ENCODE measurements at places on chromosomes 12 and 14. TPM values are rescaled to one million over a fixed set of nuclear protein-coding genes. Genes with fewer than 3 reads are reported as not detected.

SYT1 gene
- total RNA-seq: 0.22 TPM

SMARCC2 gene
- total RNA-seq: 34.0 TPM

IFNG-AS1 gene
- total RNA-seq: not detected

PNN gene
- 25.0 TPM for total RNA-seq

IL23A gene
- 1.1 TPM for total RNA-seq

BEGAIN gene
- total RNA-seq: 9.1 TPM

GALNT9 gene
- total RNA-seq: not detected

- no peak for DNase-seq
- H3K36me3 ChIP-seq: no peaks in the 10 kb centered on the region
- H3K27me3 ChIP-seq: no peaks in the 10 kb centered on the region
- H3K4me1 ChIP-seq: no peaks in the 10 kb centered on the region
- no peak overlapping the region for H3K27ac ChIP-seq
Observed at GRCh38 chr12:2751686-2752085, 43.1 kb upstream of the FKBP4 start.

DNA sequence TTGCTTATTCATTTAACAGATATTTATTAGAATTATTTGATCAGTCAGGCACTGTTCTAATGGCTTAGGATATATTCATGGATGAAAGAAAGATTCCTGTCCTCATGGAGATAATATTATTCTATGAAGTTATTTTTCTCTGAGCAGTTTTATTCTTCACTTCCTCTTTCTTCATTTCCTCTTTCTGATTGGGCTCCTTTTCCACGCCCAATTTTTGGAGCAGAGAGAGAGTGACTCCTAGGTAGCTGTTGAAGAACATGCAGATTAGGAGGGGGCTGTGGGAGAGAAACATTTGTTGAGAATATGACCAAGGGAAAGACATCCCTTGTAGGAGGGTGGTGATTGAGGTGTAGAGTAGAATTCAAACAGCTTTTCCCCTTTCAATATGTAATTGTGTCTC lies 6.0 kb upstream of the YARS2 start:
- H3K27me3 ChIP-seq: no peaks in the 10 kb centered on the region
- H3K4me1 ChIP-seq: no peaks in the 10 kb centered on the region
- H3K27ac ChIP-seq: no peak overlapping the region
- H3K4me3 ChIP-seq: no peak overlapping the region

DNA sequence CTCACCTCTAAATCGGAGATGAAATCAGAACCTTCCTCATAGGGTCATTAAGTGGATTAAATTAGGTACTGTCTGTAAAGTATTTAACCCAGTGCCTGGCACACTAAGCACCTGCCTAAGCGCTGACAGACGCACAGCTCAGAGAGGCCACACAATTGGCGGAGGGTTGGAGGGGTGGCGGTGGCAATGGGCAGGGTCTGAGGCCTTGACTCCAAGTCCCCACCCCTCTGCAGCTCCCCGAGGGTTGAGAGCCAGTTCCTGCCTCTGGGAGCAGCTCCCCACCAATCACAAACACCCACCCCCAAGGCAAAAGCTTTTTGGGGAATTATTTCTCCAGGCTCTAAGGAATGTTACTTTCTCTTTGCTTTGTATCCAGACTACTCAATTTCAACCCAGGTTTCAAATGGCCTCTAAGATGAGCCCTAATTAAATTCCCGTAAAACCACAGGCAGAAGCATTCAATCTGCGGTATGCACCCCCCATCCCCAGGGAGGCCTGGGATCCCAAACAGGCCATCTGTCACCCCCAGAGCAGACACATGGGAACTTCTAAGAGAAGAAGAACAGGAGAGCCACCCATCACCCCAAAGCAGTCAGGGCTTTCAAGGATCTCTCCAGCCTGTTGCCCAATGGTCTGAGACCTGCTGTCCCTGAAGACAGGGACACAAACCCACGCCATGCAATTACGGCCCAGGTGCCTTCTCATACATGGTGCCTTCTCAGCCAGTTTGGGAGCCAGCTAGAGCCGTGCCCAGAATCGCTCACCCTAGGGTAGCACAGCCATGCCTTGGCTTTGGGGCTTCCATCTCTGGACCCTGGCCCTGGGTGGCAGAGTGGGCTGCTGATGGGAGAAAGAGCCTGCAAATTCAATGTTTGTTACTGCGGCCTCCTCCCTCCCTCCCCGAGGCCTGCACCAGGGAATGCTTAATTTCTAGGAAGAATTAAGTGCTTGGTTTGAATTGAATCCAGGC lies 66.1 kb downstream of the CHGA start:
- no peaks in the 10 kb centered on the region for H3K27me3 ChIP-seq
- H3K27ac ChIP-seq: no peak overlapping the region
- no peaks in the 10 kb centered on the region for H3K36me3 ChIP-seq
- DNase-seq: no peak
- no peak overlapping the region for H3K4me3 ChIP-seq

GRCh38 chr14:68942296-68943035 lies 36.6 kb downstream of the ACTN1 start:
- peaks cover 39% of the 10 kb centered on the region for H3K4me1 ChIP-seq
- no peak overlapping the region for H3K4me3 ChIP-seq
- no peaks in the 10 kb centered on the region for H3K36me3 ChIP-seq
- H3K27me3 ChIP-seq: no peaks in the 10 kb centered on the region
- peak overlapping the region; percentile 28 for H3K27ac ChIP-seq
- DNase-seq: no peak

- no peaks in the 10 kb centered on the region for H3K4me1 ChIP-seq
- no peak overlapping the region for H3K4me3 ChIP-seq
- H3K27ac ChIP-seq: no peak overlapping the region
- no peak for DNase-seq
- no peaks in the 10 kb centered on the region for H3K36me3 ChIP-seq
Observed at GRCh38 chr12:70185301-70185700, 57.9 kb upstream of the CNOT2 start.

DNA sequence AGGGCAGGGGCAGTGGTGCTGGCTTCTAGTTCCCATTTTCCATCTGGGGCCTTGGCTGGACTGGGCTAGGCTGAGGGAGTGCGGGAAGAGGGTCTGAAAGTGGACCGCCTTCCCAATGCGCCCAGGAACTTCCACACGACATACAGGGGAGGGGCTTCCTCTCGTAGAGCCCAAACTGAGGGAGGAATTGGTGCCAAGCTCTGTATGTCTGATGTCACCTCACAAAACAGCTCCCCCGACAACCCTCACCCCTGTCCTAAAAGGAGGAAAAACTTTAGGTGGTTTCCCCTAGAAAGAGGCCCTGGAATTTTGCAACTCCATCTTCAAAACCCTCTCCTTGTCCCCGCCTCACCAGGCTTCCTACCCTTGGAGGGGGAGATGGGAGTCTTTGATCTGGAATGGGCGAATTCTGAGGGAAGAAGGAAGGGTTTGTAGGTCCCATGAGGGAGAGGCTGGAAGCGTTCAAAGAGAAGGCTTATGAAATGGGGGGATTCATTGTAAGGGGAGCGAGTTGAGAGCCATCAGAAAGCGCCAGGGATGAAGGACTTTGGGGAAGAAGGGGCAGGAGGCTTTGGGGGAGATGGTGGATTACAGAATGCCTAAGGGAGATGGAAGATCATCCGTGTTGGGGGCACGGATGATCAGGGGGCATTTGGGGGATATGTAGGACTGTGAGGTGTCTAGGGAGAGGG lies 844 bp downstream of the GLTP start:
- no peaks in the 10 kb centered on the region for H3K27me3 ChIP-seq
- peak overlapping the region; percentile 62 for H3K27ac ChIP-seq
- H3K4me3 ChIP-seq: peak overlapping the region; percentile 55
- H3K4me1 ChIP-seq: peaks cover 7% of the 10 kb centered on the region
- no peaks in the 10 kb centered on the region for H3K36me3 ChIP-seq

- no peaks in the 10 kb centered on the region for H3K4me1 ChIP-seq
- peaks cover 41% of the 10 kb centered on the region for H3K36me3 ChIP-seq
- H3K27me3 ChIP-seq: no peaks in the 10 kb centered on the region
- H3K27ac ChIP-seq: no peak overlapping the region
Observed at GRCh38 chr12:110028323-110028722, 20.0 kb downstream of the C12orf76 start.

- H3K36me3 ChIP-seq: no peaks in the 10 kb centered on the region
- H3K27me3 ChIP-seq: peaks cover 8% of the 10 kb centered on the region
- H3K4me3 ChIP-seq: no peak overlapping the region
Observed at GRCh38 chr12:52715416-52715815, 12.1 kb upstream of the KRT77 start.

GRCh38 chr14:89036371-89036770 lies 211.9 kb downstream of the TTC8 start:
- H3K4me1 ChIP-seq: peaks cover 5% of the 10 kb centered on the region
- no peak overlapping the region for H3K4me3 ChIP-seq
- H3K27ac ChIP-seq: no peak overlapping the region
- H3K27me3 ChIP-seq: no peaks in the 10 kb centered on the region
- no peaks in the 10 kb centered on the region for H3K36me3 ChIP-seq
- no peak for DNase-seq

DNA sequence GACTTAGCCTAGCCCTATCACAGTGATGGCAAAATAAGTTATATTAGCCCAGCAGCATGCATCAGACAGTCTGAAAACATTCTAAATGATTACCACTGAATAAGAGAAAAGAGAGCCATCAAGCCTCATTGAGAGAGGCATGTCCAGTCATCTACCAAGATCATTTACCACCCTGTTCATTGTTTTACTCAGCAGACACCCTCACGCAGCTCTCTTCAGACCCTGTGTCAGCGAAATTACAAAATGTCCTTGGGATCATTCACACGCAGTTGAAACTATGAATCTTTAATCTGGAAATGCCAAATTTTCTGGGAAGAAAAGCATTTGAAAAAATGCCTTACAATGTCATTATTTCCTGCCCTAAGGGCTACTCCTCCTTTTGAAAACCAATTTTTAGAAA lies 89.5 kb downstream of the PTPRO start:
- no peak overlapping the region for H3K4me3 ChIP-seq
- no peaks in the 10 kb centered on the region for H3K27me3 ChIP-seq
- no peak overlapping the region for H3K27ac ChIP-seq
- no peaks in the 10 kb centered on the region for H3K4me1 ChIP-seq
- DNase-seq: no peak
- no peaks in the 10 kb centered on the region for H3K36me3 ChIP-seq

GRCh38 chr12:10618338-10618987 lies 5.1 kb upstream of the MAGOHB start:
- H3K4me1 ChIP-seq: no peaks in the 10 kb centered on the region
- no peak overlapping the region for H3K4me3 ChIP-seq
- H3K27ac ChIP-seq: no peak overlapping the region
- DNase-seq: no peak
- no peaks in the 10 kb centered on the region for H3K27me3 ChIP-seq

DNA sequence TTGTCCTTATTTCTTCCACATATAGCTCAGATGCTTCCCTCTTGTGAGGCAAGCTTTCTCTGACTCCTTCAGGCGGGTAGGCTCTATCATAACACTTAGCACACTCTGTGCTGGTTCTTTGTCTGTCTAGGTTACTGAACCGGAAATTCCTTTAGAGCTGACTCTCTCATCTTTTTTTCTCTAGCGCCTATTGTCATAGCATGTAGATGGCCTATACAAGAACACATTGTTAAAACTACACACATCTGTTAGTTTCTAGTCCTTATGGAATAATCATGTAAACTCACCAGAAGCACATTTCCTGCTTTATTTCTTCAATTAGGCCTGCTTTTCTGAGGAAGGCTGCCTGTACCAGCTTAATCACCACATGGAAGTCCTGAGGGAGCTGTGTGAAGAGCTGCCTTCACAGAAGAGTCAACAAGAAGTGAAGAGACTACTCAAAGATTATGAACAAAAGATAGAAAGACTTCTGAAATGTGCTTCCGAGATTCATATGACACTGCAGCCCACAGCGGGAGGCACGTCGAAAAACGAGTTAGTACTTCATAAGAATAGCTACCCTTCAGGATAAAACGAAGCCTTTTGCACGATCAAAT lies 143.9 kb downstream of the SYNE2 start:
- H3K4me3 ChIP-seq: no peak overlapping the region
- no peaks in the 10 kb centered on the region for H3K4me1 ChIP-seq
- no peak overlapping the region for H3K27ac ChIP-seq
- DNase-seq: no peak

DNA sequence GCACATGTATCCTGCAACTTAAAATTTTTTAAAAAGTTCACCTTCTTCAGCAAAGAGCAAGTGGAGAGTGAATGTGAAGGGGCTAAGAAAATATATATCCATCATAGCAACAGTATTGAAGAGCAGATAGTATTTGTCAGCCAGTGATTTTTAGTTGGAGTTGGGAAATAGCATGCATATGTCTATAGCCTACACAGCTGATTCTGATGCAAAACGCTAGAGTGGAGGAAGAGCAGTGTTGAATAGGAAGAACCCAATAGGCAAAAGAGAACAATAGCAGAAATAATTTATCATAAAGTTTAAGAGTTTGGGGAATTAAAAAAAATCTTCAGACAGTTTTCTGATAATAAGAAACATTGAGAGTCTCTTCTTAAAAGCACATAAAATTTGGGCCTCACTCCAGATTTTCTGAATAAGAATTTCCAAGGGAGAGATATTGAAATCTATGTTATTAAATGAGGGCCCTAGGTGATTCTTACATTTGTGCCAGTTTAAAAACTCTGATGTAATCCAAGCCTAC lies 12.0 kb downstream of the PDE6H start:
- H3K4me3 ChIP-seq: no peak overlapping the region
- no peaks in the 10 kb centered on the region for H3K36me3 ChIP-seq

GRCh38 chr12:5648692-5649359 lies 216.9 kb downstream of the NTF3 start:
- no peaks in the 10 kb centered on the region for H3K27me3 ChIP-seq
- H3K4me1 ChIP-seq: no peaks in the 10 kb centered on the region
- H3K4me3 ChIP-seq: no peak overlapping the region
- no peak for DNase-seq
- no peaks in the 10 kb centered on the region for H3K36me3 ChIP-seq

DNA sequence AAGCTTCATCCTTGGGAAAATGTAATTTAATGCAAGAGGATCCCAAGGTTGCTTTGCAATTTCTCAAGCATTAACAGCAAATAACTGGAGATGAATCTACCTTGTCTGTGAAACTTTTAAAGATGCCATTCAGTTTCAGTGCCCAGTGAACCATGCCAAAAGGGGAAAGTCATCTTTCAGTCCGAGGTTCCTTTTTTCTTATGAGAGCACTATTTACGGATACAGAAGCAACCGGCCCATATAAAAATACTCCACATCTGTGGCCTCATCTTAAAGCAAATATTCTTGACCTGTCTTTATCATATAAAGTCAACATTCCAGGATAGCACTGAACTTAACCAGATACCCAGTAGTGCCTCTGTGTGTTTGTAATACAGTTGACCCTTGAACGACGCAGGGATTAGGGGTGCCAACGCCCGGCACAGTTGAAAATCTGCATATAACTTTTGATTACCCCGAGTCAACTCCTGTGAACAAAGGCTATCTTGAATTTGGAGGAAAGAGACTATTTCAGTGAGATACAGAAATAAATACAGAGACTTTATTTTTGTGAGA lies 209.4 kb downstream of the PCNX1 start:
- H3K27me3 ChIP-seq: no peaks in the 10 kb centered on the region
- DNase-seq: no peak
- H3K4me1 ChIP-seq: no peaks in the 10 kb centered on the region
- no peak overlapping the region for H3K4me3 ChIP-seq
- H3K36me3 ChIP-seq: no peaks in the 10 kb centered on the region

- no peak for DNase-seq
- no peaks in the 10 kb centered on the region for H3K4me1 ChIP-seq
- no peak overlapping the region for H3K4me3 ChIP-seq
- no peak overlapping the region for H3K27ac ChIP-seq
- H3K36me3 ChIP-seq: no peaks in the 10 kb centered on the region
Observed at GRCh38 chr12:111222523-111222922, 146.4 kb downstream of the PHETA1 start.

Data from pancreas (tissue), 10 donors.